GM12891 (cell line): ENCODE measurements at places on chromosomes 1 and 21.

- DNase-seq = no peak
These were observed 21.7 kb downstream of the RCOR3 start for GRCh38 chr1:211280910-211281309.

DNA sequence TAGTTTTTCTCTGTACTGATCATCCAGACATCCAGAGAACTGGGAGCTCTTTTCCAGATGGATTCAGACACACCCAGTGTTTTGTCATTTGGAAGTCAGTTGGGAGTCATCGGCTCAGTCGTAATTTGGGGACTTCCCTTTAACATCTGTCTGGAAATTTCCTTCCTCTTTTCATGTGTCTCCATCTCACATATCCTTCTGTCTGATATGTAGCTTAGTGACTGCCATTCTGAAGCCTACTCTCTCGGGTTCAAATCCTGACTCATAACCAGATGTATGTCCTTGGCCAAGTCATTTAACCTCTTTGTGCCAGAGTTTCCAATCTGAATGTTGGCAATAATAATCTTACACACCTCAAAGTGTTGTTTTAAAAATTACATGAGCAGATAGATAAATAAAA, 3.0 kb downstream of the MORC3 start:
- DNase-seq = no peak

DNA sequence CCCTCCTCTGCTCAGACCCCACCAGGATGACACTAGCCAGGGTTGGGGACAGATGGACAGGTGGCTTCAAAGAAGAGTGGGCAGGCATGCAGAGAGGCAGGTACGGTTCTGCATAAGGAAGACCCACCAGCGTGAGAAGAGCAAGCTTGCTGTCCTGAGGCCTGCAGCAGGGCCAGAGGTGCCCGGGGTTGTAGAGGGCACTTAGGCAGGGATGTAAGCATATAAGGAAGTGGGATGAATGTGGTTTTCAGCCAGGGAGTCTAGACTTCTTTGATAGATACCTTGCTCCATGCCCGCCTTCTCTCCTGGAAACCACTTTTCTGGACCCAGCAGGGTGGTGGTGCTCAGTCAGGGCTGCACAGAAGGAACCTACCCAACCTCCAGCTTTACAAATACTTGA, 1.4 kb downstream of the TTC39A start:
- no peak for DNase-seq

- DNase-seq = no peak
These were observed 23.4 kb upstream of the IKBKE start for GRCh38 chr1:206446688-206447421.

DNA sequence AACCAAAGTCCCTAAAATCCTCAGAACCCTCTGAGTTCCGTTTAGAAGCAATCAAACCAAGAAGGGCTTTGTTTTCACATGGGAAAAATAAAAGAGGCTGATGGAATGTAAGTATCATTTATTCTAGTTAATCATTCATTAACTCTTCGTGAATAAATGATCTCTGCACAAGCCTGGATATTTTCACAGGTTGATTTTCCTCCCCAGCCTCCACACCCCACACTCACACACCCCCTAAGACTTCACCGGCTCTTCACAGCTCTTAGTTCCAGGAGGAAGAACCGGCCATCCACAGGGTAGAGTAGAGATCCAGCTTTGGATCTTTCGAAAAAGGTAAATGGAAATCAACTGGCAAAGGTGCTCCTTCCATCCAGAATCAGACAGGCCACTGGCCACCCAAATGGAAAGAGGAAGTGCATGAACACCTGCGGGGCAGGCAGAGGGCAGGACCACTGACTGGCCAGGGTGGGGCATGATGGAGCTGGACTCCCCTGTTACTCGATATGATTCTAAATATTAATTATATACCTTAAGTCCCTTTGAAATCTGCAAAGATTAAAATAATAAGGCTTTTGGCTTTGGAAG, 10.0 kb downstream of the C1orf198 start:
- no peak for DNase-seq

- DNase-seq = no peak
These were observed 68.5 kb downstream of the SLC37A1 start for GRCh38 chr21:42581993-42582786.

DNA sequence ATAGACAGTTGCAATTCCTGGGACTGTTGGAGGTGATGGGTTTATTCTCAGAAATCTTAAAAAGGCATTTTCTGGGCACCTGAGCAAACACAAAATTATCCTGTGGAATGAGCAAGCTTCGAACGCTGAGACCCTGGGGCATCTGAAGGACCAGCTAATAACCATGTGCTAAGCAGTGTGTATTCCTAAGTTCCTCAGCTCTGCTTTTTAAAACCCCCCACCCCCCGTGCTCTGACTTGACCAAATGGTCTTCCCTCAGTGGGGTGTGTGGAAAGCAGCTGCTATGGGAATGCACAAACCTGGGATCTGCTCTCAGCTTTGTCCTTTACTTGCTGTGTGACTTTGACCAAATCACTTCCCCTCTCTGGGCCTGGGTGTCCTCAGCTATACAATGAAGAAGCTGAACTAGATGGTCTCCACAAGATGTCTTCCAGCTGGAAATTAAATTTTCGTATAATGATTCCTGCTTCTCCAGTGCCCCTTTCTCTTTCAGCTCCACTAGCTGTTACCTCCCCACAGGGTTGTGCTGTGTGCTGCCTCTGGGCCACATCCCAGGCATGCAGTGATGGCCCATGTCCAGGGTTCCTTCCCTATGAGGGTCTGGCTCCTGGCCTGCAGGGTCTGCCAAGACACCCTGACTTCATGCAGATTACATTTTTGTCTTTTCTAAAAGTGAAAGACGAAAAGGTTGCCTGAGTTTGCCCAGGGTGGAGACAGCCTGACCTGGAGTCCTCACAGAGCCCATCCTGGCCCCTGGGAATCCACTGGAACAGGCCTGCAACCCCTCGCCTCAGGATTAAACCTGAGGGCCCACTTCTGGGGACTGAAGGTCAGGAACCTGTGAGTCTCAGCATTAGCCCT, 14.9 kb upstream of the CD247 start:
- DNase-seq = no peak

GRCh38 chr1:165686121-165686970, 12.0 kb downstream of the ALDH9A1 start:
- DNase-seq = no peak

GRCh38 chr1:205514211-205515142, 10.0 kb downstream of the CDK18 start:
- DNase-seq = no peak

- DNase-seq = no peak
These were observed 72.0 kb upstream of the CLDN14 start for GRCh38 chr21:36551731-36552433.

DNA sequence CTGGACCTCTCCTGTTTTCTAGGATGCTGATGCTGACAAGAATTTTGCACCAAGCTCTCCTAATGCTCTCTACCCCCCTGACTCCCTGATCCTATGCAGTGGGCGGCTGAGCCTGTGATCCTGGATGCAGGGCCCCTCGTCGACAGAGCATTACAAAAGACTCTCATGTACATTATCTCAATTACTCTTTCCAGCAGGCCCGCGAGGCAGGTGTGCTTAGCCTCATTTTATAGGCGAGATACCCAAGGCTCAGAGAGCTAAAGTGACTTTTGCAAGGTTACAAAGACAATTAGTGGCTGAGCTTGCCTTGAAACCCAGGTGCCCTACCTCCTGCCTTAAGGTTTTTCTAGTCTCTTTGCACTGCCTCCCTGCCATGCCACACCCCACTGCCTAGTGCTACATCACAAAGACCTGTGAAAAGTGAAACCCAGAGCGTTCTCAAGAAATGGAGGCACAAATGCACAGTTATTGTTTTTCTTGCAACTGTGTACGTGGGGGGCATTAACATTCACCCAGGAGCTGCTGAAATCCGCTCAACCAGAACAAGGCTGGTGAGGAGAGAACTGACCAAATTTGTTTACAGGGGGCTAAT, 10.0 kb upstream of the C8A start:
- DNase-seq = no peak

DNA sequence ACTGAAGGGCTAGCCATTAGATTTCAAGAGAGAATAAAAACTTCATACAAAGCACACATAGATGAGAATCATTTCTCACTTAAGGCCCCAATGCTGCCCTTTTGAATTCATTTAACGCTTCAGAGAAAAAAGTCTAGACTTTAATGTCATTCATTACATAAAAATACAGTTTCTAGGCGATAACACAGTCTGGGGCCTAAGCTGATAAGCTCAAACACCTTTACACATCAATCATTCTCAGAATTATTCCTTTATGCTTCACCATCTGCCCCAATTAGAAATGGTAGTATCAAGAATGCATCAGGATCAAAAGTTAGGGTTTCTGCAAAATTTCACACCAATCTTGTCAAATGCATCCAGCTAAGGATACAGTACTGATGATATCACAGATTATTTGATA, 100.1 kb upstream of the HP1BP3 start:
- DNase-seq = no peak

GRCh38 chr1:76198452-76198851, 123.9 kb downstream of the ST6GALNAC3 start:
- DNase-seq = no peak
